Mucosa of descending colon (tissue), 3 donors: ENCODE measurements at places on chromosomes 12 and 14. TPM values are rescaled to one million over a fixed set of nuclear protein-coding genes. Genes with fewer than 3 reads are reported as not detected.

CRY1 gene
- total RNA-seq = 15.5 TPM

RERG gene
- 1.4 TPM for total RNA-seq

ADSS1 gene
- total RNA-seq = 2.0 TPM

GRIP1 gene
- total RNA-seq = 6.6 TPM

FAM90A1 gene
- total RNA-seq = not detected

SOAT2 gene
- total RNA-seq = not detected

PLXNC1 gene
- 5.2 TPM for total RNA-seq

MGP gene
- 655 TPM for total RNA-seq

YARS2 gene
- total RNA-seq = 11.7 TPM

CCDC196 gene
- not detected for total RNA-seq

SLC17A8 gene
- total RNA-seq = 3.0 TPM

DPPA3 gene
- not detected for total RNA-seq

ZBTB42 gene
- 6.5 TPM for total RNA-seq

TOMM20L gene
- not detected for total RNA-seq

SDR39U1 gene
- total RNA-seq = 64.1 TPM

LALBA gene
- total RNA-seq = not detected

SERPINA6 gene
- 0.44 TPM for total RNA-seq

JDP2 gene
- total RNA-seq = 17.7 TPM

OR10G3 gene
- not detected for total RNA-seq

DPY19L2 gene
- 2.0 TPM for total RNA-seq

SLC10A1 gene
- not detected for total RNA-seq

FSCB gene
- total RNA-seq = not detected

AMHR2 gene
- 0.16 TPM for total RNA-seq

GNB3 gene
- total RNA-seq = 5.3 TPM

DACT1 gene
- 3.0 TPM for total RNA-seq

NINJ2 gene
- 5.2 TPM for total RNA-seq

KRT73 gene
- total RNA-seq = not detected

FBRSL1 gene
- total RNA-seq = 54.7 TPM

IPO4 gene
- 26.8 TPM for total RNA-seq

IPO8 gene
- 72.3 TPM for total RNA-seq

TPH2 gene
- total RNA-seq = not detected

GPD1 gene
- 4.1 TPM for total RNA-seq

CLEC9A gene
- total RNA-seq = 0.47 TPM

GLIPR1L1 gene
- not detected for total RNA-seq

BICDL1 gene
- 6.8 TPM for total RNA-seq

GDF11 gene
- 13.8 TPM for total RNA-seq
